ENCODE measurements at places on chromosomes 12 and 14.
A peak's percentile ranks its signal among the peaks of the same experiment; 100 is the strongest.

DNA sequence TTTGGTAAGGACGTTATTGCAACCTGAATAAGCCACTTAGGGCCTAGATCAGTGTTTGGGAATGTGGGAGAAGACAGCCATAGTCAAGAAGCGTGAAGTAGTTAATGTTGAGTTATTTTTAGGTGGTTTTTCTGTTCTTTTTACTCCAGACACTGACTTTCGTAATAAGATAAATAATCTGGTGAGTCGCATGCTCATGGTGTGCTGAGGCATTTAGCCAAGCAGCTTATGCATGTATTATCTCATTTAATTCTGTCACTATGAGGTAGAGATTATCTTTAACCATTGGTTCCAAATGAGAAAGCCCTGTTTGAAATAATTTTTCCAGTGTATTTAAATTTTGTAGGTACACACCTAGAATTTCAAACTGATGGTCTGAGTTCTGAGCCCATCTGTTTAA, 67.3 kb downstream of the RCOR1 start:
- no peak for DNase-seq

GRCh38 chr12:122111089-122111641, 32.6 kb downstream of the MLXIP start:
- DNase-seq = no peak

DNA sequence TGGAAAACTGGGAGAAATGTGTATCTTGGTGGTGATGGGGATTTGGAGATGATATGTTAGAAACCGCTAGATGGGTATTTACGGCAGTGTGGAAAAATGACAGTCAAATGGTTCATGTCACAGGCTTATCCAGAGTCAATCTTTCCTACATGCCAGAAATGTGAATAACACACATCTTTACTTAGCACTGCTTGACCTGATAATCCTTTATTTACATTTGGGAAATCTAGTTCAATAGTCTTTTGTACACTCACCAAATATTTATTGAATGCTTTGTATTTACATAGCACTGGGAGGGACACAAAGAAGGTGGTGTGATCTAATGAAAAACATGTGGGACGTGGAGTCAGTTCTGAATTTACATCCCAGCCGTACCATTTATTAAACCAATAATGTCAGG, 208.2 kb downstream of the DIO2 start:
- no peak for DNase-seq

GRCh38 chr14:65002586-65003210, 16.0 kb downstream of the FNTB start:
- peak; percentile 20 for DNase-seq

DNA sequence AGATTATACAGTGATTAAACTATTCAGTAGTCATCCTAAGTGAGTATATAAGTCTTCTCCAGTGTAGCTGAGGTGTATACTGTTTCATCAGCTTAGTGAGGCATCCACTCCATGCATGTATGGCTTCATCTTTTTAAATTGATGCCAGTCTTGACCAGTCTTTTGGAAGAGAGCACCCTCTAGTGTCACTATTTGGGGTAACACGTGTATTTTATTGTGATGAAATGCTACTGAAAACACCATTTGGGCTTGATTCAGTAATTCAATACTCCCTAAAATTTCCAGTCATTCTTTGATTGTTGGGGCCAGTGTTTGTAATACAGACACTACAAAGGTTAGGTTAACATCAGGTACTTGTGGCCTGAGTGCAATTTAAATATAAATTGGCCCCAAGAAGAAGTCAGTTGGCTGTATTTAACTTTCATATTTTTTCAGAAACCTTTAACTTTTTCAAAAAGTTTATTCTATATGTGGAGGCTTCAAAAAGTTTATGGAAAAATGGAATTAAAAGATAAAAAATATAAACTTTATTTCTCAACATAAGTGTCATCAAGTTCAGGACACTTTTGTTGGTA, 35.3 kb downstream of the MIPOL1 start:
- peak; percentile 28 for DNase-seq

- DNase-seq = no peak
Observed at GRCh38 chr12:128662101-128662500, 161.7 kb downstream of the SLC15A4 start.

DNA sequence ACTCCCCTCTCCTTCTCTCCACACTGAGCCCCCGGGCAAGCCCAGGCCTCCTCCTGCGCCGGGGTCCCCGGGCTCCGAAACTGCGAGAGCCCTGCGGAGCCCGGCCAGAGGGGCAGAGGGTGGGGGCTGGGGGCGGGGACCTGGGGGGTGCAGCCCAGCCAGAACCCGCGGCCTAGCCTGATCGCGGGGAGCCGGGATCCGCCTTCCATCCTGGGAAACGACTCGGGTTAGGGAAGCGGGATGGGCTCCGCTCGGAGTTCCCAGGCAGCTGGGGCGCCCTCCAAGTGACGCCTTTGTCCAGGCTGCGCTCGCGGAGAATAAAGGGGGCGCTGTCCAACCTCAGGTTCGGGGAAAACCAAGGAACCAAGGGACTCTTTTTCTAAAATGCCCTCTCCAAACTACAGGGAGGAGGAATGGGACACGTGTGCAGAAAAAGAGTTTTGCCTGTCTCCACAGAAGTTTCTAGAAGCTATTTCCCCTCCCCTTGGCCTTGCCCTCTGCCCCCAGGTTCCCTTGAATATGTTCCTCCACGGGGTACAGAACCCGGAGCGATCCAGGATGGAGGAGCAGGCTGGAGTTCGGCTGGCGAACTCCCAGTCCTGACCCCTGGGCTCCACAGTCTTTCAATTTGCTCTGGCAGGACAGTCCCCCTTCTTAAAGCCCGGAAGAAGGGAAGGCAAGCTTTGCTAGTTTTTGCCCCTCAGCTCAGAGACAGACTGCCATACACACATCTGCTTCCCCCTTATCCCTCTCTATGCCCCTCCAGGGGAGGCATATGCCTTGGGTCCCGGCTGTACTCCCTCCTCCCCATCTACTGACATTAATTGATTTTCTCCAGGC, 13.9 kb downstream of the NKX2-1 start:
- DNase-seq = no peak

- no peak for DNase-seq
Observed at GRCh38 chr12:2482938-2483660, 311.7 kb upstream of the FKBP4 start.

DNA sequence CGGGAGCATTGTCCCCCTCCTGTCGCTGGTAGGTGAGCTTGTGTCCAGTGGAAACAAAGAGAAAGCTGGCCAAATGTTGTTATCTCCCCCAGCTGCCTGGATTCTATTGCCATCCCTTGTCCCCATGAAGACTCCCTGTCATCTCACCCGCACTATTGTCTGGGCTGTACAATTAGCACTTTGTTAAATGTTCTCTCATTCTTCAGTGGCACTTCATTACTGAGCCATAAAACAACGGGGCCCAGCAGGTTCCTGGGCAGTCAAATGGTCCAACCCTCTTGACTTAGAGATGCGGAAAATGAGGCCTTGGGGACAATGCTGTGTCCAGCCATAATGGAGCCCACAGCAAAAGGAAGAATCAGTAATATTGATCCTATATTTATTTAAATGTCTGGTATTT, 13.2 kb upstream of the COL2A1 start:
- DNase-seq = no peak

DNA sequence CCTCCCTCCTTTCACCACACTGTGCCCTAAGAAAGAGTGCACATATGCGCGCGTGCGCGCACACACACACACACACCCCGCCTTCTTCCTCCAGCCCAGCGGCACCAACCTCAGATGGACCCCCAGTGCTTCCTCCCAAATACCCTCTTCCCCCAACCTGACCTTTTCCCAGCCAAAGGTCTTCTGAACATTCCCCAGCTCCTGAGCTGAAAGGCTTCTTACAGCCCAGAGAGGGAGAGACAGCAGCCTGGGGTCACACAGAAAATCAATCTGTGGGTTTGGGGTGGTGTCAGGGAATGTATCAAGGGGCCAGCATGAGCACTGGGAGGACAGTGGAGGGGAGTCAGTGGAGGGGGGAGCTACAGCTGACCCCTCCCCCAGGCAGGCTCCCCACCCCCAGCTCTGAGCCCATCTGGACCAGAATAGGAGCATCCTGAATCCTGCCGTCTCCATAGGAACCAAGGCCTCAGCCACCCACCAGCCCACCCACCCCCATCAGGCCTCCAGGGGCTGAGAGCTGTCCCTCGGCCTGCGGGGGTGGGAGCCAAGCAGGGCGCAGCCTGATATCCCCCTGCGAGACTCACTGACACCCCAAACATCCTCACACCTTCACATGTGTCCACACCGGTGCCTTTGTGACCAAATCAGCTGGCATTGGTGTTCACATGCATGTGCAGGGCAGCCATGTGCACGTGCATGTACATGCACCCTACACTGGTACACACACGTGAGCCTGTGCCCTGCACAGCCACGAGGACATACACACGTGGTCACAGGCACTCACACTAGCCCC, 5.7 kb downstream of the RASAL1 start:
- no peak for DNase-seq

GRCh38 chr12:120167529-120168095, 26.9 kb downstream of the GCN1 start:
- no peak for DNase-seq

Data from A172 (cell line).